ENCODE measurements at places on chromosomes 6 and 20.

DNA sequence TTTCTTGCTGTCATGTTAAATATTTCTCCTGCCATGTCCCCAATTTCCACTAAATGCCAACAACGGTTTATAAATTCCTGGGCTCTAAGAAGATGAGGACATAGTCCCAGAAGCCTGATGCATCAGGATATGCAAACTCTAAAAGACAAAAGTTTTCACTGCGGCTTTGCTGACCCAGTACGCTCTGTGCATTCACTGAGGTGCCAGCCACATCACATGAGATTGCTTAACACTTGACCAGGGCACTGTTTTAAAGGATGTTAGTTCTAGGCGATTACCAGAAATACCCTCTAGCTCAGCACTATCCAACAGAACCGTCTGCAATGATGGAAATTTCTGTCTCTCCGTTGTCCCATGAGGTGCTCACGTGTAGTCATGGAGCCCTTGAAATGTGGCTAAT is 19.9 kb upstream of the ADTRP start:
- DNase-seq, result no peak

- DNase-seq, result no peak
Observed at GRCh38 chr6:155483858-155484257, 28.2 kb upstream of the NOX3 start.

DNA sequence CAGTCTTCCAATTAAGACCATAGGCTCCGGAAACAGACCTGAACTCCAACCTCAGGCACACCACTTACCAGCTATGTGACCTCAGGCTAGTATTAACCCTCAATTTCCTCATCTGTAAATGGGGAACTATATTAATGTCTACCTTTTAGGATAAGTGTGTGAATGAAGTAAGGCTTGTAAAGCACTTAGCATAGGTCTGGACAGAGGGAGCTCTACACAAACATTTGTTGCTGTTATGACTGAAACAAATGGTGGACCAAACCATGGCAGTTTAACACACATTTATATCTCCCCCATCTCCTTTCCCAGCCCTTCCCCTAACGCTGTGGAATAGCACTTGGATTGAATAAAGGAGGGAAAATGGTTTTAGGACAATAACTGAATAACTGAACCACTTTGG is 48.7 kb downstream of the TSHZ2 start:
- no peak for DNase-seq

DNA sequence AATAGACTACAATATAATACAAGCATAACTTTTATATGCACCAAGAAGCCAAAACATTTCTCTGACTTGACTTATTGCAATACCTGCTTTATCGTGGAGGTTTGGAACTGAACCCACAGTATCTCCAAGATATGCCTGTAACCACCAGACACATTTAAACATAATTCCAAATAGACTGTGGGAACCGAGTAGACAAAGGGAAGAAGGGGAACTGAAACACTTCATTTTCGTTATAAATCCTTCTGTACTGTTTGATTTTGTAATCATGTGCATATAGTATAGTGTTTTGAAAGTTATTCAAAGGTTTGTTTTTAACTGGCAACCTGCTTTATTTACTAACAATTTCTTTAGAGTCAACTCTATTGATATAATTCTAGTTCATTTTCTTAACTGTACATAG is 154.9 kb upstream of the BEND6 start:
- no peak for DNase-seq

- DNase-seq, result no peak
Observed at GRCh38 chr6:166348305-166348949, 6.1 kb upstream of the SFT2D1 start.

DNA sequence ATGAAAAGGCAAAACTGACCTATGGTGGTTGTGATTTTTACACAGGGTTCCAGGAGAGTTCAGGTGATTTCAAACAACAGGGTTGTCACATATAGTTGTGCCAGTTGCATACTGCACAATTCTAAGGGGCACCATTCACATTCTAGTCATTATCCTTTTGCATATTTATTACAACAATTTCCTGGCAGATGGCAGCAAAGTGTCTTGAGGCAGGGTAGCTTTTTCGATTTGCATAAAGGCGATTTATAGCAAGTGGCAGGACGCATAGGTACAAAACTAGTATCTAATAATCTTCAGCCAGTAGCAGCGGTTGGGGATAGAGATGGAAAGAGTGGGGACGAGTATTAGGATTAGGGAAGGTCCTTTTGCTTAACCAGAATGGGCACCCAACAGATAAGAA is 46.5 kb upstream of the TRAF3IP2 start:
- no peak for DNase-seq

DNA sequence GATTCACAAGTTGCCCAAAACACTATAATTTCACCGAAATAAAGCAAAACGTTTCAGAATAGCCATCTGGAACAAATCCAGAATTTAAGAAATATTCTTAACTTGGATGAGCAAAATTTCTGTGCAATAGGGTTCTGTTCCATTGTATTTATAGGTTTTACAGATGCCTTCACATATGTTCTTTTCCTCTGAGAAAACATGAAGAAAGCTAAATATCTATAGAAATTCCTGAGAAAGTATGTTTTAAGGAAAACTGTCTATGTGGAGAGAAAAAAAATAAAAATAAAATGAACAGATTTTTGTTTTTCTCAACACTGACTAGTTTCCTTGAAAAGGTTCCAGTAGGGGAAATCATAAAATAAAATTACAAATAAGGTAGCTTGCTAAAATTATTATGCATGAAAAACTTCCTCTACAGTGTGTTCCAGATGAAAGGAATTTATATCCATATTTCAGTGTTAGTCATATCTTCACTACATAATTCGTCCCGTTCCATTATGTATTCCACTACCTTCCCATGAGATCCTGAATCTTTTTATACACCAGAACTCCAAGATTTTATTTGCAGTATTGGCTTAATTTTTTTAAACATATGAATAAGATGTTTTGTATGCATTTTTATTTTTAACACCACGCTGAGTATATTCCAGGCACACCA is 42.4 kb upstream of the TMX4 start:
- no peak for DNase-seq

DNA sequence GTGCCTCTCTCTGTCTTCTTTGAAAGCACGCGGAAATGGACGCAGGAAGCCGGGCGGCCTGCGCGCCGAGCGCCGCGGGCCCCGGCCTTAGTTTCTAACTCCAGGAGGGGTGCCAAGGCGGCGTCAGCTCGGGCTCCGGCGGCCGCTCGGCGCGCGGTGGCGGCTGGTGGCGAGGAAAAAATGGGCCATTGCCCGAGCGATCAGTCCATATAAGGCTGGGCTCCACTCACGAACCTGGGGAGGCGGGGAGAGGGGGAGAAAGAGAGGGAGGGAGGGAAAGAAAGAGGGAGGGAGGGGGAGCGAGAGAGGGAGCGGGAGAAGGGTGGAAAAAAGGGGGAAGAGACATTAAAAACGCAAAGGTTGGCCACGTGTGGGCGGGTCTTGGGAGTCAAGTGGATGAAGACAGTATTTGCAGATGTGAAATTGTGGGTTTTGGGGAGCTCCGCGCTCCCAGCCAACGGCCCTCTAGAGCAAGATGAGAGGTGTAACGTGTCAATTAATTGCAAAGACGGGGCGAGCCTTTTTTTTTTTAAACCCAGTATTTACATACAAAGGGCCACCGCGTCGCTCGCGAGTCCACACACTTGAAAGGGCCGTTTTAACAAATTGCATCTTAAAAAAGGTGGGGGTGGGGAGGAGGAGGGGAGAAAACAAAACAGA is at the start of gene NKX2-2:
Gene NKX2-2, minus strand, starts transcription at position 184 of the 660 bp plus-strand sequence. CDS start 395 bp downstream, outside the sequence.
- no peak for DNase-seq

DNA sequence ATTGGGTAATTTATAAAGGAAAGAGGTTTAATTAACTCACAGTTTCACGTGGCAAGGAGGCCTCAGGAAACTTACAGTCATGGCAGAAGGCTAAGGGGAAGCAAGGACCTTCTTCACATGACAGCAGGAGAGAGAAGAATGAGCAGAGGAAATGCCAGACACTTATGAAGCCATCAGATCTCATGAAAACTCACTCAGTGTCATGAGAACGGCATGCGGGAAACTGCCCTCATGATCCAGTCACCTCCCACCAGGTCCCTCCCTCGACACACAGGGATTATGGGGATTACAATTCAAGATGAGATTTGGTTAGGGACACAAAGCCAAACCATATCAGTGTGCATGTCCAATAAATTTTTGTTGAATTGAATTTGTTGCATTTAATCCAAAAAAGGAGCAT is 52.0 kb downstream of the ECT2L start:
- no peak for DNase-seq

- no peak for DNase-seq
Observed at GRCh38 chr20:25053255-25054031, 4.5 kb downstream of the ACSS1 start.

All from pulmonary artery endothelial cell (primary cell).